Stomach (tissue), 19 donors: ENCODE measurements at places on chromosomes 2 and 18. TPM values are rescaled to one million over a fixed set of nuclear protein-coding genes. Genes with fewer than 3 reads are reported as not detected.

DNA sequence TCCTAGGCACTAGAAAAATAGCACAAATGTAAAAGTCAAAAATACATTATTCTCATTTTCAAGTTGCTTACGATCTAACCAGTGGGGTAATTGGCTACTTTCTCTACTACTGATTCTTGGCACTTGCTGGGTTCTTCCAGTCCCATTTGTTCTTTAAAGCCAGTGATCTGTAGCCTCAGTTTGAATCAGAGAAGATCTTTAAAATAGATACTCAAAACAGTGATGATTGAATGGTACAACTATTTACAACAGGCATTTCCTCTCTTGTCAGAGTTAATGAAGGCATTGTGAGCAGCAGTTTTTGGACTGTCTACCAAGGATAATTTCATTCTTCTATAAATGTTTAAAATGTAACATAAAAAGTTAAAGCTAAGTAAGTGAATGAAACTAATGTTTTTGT is 128.3 kb upstream of the FSIP2 start:
- DNase-seq = no peak

DNA sequence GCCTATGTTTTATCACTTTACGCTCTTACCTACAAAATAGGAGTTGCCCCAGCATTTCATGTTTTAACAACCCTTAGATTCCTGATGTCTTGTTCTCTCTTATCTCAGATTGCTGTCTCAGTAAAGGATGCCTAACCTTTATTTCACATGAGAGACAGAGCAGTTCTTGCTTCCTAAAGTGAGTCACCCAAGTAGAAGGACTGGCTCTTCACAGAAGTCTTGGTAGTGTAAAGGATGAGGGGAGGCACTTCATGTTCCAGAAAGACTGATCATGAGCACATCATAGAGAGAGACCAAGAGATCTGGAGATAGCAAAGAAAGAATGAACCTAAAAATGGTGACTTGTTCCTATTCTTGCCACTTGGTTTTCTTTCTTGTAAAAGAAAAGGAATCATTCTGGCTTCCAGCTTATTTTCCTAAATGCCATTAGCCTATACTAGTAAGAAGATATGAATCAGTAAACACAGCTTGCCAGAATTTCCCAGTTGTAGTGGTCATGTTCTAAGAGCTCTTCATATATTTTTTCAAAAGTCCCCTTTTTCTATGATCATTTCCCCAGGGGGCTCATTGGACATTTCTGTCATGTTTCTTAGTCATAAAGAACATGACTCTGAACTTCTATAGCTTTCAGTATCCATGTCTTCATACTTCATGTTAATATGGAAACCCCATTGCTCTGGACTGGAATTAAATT is 54.9 kb downstream of the MAPRE2 start:
- DNase-seq = no peak

GRCh38 chr18:32183503-32183902 is 6.3 kb upstream of the MEP1B start:
- no peak for DNase-seq

- DNase-seq = no peak
These were observed 20.1 kb downstream of the MAPRE2 start for GRCh38 chr18:35061336-35061735.

DNA sequence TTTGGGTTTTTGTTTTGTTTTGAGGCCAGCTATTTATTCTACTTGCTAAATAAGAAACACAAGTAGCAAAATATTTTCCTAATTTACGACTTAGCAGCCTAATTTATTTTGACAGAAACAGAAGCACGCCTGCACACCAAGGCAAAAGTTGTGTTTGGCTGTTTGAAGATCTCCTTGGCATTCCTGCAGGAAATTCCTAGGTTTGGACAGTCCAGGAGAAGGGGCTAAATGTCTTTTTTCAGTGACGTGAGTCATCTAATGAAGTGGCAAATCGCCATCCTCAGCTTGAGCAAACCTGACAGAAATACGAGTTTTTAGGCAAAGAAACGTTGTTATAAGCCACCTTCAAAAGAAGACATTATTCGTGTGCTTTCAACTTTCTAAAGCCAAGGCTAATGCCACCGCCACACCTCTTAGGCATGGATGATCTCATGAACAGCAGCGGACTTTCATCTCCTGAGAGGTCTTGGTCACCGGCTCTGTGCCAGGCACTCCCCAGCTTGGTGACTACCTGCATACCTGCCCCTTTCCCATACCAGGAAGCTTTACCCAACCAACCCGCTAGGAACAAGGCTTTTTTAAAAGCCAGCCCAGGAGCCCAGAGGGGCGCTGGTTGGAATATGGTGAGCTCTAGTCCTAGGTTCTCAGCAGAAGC is 30.9 kb downstream of the STK39 start:
- DNase-seq = peak; percentile 47

The LYPD6 gene
- total RNA-seq = not detected

The CNGA3 gene
- total RNA-seq = not detected

The DUSP19 gene
- total RNA-seq = 5.3 TPM

The ATOH8 gene
- 9.7 TPM for total RNA-seq

The CGREF1 gene
- 2.6 TPM for total RNA-seq

The OTX1 gene
- not detected for total RNA-seq
